Fibroblast of the aortic adventitia (primary cell): ENCODE measurements at places on chromosomes 4 and X. TPM values are rescaled to one million over a fixed set of nuclear protein-coding genes. Genes with fewer than 3 reads are reported as not detected.

The VCX gene
- not detected in 2 replicates for total RNA-seq

The GLRA2 gene
- not detected in 2 replicates for total RNA-seq

The DOCK11 gene
- 34.8 and 60.8 TPM in 2 replicates for total RNA-seq

The CTBP1 gene
- 141 and 191 TPM in 2 replicates for total RNA-seq

DNA sequence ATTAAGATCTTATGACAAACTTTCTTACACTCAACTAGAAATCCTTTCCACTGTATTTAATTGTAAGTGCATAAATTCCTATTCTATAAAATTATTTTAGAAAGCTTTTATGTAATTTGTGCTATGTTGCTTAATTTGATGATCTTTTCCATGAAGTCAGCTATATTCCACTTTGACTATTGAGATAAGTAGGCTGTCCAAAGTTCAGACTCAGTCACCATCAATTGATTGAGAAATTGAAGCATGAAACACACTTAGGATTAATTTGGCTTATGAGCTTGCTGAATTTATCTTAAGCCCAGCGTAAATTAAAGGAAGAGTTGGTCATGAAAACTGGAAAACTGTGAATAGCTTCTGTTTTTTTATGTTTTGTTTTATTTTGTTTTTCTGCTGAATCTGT lies 18.7 kb upstream of the UGT2B10 start:
- DNase-seq: no peak

GRCh38 chr4:26509681-26510333 lies 19.5 kb upstream of the CCKAR start:
- DNase-seq: peak; percentile 64

DNA sequence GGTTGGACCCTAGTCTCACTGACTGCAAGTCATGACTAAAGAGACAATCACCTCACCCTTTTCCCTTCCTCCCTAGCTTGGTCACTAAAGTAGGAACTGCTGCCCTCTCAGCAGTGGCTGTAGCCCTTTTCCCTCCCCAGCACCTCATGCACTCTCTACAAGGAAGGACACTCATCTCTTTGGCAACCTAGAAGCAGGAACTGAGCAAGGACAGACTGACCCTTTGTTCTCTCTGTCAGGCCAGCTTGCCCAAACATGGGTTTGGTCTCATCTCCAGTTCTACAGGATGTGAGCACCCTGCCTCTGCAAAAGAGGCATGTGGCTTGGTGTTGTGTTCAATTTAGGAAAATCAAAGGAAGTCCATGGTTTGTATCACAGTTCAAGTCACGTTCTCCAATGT lies 15.8 kb downstream of the LEF1 start:
- DNase-seq: no peak
